DMS53 (cell line): ENCODE measurements at places on chromosomes 6 and 20.
A peak's percentile ranks its signal among the peaks of the same experiment; 100 is the strongest.

DNA sequence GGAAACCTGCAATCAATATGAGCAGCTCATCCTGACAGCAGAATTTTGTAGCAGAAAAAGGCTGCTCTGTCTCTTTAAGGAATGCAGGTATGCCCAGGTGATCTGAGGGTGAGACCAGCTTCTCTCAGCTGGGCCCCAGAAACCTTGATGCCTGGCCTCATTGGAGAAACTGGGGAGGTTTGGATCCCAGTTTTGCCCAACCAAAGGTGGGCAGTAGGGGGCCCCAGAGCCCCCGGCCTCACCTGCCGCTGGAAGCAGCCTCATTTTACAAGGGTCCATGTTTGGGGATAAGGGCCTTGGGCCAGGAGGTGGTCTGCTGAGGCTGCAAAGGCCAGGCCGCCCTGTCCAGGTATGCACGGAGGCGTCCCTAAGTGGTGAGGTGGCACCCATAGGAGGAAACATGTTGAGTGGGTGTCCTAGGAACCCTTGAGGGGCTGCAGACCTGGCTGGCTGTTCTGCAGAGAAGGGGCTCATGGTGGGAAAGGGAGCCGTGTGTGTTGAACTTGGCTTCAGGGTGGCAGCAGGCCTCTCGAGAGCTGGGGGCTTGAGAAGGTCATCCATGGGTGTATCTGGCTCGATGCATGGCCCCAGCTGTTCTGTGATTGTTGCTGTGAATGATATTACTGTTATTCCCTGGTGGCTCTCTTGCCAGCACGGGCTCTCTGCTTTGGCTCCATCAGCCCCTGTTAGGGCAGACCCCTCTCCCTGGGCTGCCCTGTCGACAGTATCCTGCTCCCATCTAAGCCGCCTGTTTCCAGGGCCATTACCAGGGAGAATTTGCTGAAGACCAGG lies 208.4 kb downstream of the CDH4 start:
- DNase-seq, result no peak

DNA sequence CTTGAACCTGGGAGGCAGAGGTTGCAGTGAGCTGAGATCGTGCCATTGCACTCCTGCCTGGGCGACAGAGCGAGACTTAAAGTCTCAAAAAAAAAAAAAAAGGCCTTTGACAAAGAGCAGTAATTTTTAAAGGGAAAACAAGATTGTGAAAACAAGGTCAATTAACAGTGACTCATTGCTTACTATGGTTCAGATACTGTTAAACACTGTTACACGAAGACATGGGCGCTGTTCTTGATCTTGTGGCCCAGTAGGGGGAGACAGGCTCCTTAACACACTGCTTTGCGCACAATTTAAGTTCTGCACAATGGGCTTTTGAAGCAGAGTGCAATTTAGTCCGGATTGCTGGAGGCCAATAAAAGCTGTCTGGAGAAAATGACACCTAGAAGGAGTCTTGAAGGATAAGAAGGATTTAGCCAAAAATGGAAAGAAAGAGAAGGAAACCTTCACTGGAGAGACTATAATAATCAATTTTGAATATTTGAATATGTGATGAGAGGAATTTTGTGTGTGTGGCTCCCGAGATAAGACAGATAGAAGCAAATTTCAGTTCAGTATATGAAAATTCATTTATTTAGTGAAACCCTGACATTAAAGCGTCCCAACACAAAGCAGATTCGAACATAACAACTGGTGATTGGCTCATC lies 6.0 kb upstream of the LATS1 start:
- peak; percentile 73 for DNase-seq

DNA sequence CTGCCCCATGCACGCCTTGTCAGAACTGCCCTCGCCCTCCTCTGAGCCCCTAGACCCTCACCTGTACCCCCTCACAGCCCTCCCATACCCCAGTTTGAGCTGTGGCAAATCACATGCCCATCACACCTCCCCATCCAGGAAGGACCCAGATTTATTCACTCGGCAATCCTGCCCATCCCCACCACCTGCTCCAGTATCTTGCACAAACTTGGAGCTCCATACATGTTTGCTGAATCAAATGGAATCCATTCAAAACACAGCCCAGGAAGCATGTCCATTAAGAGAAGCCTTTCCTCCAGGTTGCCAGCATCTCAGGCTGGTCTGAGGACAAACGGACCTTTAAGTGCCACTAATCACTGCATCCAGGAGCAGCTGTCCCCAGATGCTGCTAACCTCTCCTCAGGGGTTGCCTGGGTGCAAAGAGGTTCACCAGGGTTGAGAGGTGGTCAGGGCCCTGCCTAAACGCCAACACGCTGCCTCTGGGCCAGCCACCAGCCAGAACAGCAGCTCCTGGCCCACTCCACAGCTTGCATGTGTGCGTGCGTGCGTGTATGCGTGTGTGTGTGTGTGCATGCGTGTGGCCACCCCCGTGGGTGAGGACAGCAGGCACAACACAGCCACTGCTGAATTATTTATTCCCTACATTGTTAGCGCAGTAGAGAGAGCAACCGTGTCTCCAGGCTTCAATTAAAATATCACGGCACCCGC lies 31.0 kb downstream of the GRM4 start:
- no peak for DNase-seq

DNA sequence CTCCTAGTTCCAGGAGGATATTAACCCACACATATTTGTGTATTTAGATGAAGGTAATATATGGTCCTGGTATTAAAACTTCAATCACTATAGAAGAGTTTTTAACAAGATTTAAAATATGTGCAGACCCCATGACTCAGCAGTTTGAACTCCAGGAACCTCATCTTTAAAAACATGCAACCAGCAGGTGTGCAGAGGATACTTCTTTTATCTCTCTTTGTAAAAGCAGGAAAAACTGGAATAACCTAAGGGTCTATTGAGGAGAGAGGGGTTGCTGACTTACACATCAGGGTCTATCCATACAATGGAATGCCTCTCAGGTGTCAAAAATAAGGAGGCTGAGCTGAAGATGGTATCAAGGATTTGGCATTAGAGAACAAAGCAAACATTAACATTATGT lies 36.9 kb upstream of the TFAP2C start:
- DNase-seq, result no peak

GRCh38 chr6:133621751-133622150 lies 267.2 kb upstream of the TCF21 start:
- DNase-seq, result no peak

GRCh38 chr20:53494753-53495152 lies 98.9 kb downstream of the ZNF217 start:
- DNase-seq, result no peak

DNA sequence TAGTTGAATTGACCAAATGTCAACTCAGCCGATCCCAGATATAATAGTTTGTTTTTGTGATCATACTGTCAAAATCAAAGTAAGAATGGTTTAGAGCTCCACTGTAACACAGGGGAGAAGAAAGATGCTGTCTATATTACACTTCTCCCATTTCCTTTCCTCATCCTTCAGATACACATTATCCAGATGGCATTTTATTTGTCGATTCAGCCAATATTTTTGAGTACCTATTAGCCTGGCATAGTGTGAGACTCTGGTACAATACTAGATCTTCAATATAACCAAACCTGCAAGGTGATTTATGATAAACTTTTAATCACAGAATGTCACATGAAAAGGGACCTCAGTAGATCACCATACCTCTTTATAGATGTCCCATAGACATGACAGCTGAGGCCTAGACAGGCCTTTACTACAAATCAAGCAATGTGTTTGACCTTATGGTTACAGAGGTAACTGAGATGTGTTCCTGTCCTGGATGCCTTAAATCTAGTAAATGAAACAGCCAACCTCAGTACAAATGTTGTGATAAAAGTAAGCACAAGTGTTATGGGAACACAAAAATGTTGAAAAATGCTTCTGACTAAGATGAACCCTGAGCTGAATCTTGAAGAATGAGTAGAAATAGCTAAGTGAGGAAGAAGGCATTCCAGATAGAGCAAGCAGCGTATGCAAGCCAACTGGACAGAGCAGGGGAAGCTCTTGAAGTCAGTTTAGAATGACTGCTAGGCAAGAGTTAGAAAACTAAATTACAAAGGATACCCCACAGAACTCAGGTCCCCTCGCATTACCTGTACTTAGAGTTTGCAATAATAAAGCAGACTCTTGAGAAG lies 1.9 kb downstream of the FBXO9 start:
- no peak for DNase-seq

DNA sequence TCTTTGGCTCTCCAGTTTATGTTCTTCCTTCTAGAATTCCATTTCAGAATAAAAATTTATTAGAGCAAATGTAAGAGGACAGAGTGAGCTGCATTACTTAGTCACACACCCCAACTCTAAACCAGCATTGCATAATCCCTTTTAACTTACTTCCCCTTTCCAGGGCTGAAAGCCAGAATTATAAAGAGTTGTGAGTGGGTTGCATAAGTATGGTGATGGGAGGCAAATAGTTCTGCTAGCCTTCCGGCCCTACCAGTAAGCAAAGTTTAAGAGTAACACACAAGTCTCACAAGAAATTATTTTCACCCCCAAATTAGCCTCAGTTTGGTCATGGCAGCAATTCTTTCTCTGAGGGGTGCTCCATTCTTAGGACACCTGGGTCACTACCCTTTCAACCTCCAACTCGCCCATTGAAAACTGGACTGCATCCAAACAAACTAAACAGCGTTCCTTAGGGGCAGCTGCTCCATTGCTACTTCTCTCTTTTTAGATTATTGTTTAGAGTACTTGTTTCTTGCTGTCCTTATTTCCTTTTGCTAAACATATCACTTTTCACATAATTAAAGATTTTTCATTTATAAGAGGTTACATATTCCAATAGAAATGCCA lies 1.6 kb downstream of the KIAA0408 start:
- no peak for DNase-seq

DNA sequence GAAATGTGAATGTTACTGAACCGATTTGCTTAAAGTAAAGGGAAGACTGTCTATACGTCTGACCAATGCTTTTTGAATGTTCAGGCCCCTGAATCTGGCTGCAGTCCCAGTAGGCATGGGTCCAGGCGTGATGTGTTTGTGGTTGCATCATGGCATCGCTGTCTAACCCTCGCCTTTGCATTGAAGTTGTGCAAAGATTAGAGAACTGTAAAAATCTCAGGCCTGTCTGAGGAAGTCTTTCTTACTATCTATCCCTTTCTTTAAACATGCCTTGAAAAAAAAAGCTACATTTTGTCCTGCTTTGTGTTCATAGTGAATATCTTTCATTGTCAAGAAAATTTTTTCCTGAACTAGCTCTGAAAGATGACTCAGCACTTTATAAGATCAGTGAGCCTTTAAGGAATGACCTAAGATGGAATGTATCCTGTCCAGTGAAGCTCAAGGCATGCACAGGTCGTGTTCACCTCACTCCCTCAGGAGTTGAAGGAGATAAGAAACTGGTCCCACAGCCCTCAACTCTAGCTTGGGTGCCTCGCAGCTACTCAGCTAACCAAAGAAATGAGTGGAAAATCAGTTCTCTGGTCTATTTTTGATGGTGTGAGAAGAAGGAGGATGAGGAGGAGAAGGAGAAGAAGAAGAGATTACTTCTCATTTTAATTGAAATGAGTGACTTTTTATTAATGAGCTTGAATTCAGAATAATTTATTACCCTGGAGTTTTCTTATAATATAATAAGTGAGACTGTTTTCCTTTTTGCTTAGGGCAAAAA lies 48.6 kb downstream of the TPD52L1 start:
- DNase-seq, result no peak

DNA sequence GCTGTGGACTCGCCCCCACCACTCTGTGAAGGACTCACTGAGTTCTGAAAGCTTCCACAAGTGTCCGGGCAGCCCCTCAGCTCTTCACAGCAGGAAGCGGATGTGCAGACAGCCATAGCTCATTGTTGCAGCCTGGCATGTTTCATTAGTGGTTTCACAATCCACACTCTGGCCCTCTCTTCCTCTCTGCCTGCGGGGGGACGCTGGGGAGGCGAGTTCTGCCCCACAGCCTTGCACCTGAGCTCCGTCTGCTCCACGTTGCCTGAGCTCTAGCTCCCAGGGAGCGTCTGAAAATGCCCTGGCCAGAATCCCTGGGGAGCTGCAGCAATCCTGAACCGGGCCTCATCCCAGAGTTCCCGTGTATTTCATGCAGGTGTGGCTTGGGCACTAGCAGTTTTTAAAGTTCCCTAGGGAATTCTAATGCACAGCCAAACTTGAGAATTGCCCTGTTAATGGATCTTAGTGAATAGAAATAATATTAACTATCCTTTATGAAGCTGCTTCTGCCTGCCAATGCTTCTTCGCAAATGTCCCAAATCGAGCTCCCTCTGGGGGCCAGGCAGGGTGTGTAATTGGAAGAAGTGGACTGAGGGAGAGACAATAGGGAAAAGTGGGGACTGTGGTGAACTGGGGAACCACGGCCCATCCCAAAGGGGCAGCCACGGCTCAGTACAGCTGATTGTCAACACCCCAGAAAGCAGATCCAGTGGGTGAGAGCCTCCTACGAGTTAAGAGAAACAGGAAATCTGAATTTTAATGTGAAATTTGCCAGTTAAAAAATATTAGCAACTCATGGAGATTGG lies 51.5 kb downstream of the CTCFL start:
- no peak for DNase-seq

- peak; percentile 13 for DNase-seq
Measured at GRCh38 chr6:23989885-23990533, 136.0 kb upstream of the NRSN1 start.

GRCh38 chr20:7980332-7981046 lies 39.1 kb downstream of the TMX4 start:
- DNase-seq, result peak; percentile 49

- DNase-seq, result peak; percentile 75
Measured at GRCh38 chr20:49385465-49385864, 97.0 kb downstream of the KCNB1 start.

DNA sequence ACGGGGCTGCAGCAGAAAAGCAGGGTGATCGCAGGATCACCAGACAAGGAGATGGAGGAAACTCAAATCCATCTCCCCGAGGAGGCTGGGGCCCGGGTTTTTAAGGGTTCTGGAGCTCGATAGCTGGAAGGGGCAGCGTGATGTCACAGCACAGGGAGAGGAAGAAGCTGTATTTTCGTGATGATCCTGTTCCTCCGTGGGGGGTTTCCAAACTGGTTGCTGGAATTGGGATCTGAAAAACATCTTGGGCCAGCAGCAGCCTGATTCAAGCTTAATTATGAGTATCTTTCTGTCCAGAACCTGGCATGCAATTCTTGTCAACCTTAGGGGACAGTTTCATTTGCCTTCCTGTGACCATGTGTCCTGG lies 4.1 kb downstream of the CST7 start:
- DNase-seq, result no peak

- DNase-seq, result peak; percentile 53
Measured at GRCh38 chr6:70838907-70839285, 118.0 kb downstream of the B3GAT2 start.

DNA sequence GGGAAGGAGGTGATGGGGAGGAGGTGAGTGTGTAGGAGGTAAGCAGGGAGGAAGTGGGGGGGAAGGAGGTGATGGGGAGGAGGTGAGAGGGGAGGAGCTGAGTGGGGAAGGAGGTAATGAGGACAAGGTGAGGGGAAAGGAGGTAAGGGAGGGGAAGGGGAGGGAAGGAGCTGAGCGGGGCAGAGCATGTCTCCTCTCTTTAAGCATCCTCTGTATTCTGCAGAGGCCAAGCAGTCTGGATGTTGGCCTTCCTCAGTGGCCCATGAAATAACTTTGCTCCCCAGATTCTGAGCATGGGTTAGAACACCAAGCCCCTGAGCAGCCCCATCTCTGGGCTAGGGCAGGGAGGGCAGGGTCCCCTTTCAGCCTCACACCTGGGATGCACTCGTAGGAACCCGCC lies 84.6 kb downstream of the EDN3 start:
- no peak for DNase-seq

- DNase-seq, result no peak
Measured at GRCh38 chr20:23047001-23047737, 2.3 kb downstream of the THBD start.

GRCh38 chr6:25414168-25414567 lies 135.0 kb downstream of the CARMIL1 start:
- DNase-seq, result no peak

GRCh38 chr20:33162753-33163152 lies 5.2 kb upstream of the BPIFA2 start:
- no peak for DNase-seq

- no peak for DNase-seq
Measured at GRCh38 chr20:40746251-40746650, 57.2 kb upstream of the MAFB start.
